ENCODE measurements at places on chromosomes 11 and 22.

- no peak for DNase-seq
Observed at GRCh38 chr11:125649465-125650166, 24.7 kb downstream of the CHEK1 start.

GRCh38 chr11:70501051-70501901 lies 102.9 kb downstream of the CTTN start:
- no peak for DNase-seq

DNA sequence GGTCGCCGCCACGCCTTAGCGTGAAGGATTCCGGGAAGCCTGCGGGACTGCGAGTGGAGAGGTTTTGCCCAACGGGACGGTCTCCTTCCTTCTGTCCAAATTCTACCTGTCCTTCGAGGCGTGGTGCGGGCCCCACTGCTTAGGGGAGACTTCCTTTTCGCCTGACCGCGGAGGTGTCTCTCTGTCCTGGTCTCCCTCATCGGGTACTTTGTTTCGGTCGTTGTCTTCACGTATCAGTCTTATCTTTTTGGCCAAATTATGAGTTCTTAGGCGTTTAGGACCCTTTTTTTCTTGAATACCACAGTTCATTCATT lies 388 bp downstream of the HINFP start:
- no peak for DNase-seq

GRCh38 chr11:73240190-73240781 lies 22.2 kb downstream of the P2RY2 start:
- DNase-seq, result no peak
